CD4-positive, alpha-beta T cell treated with Interleukin-4 for 1 hour (primary cell): ENCODE measurements at places on chromosomes 1 and 21.

- DNase-seq, result no peak
Measured at GRCh38 chr1:159959451-159959850, 5.4 kb upstream of the SLAMF9 start.

- DNase-seq, result no peak
Measured at GRCh38 chr1:217856342-217857034, 225.3 kb downstream of the SPATA17 start.

- DNase-seq, result no peak
Measured at GRCh38 chr1:109944541-109944940, 33.9 kb downstream of the CSF1 start.

DNA sequence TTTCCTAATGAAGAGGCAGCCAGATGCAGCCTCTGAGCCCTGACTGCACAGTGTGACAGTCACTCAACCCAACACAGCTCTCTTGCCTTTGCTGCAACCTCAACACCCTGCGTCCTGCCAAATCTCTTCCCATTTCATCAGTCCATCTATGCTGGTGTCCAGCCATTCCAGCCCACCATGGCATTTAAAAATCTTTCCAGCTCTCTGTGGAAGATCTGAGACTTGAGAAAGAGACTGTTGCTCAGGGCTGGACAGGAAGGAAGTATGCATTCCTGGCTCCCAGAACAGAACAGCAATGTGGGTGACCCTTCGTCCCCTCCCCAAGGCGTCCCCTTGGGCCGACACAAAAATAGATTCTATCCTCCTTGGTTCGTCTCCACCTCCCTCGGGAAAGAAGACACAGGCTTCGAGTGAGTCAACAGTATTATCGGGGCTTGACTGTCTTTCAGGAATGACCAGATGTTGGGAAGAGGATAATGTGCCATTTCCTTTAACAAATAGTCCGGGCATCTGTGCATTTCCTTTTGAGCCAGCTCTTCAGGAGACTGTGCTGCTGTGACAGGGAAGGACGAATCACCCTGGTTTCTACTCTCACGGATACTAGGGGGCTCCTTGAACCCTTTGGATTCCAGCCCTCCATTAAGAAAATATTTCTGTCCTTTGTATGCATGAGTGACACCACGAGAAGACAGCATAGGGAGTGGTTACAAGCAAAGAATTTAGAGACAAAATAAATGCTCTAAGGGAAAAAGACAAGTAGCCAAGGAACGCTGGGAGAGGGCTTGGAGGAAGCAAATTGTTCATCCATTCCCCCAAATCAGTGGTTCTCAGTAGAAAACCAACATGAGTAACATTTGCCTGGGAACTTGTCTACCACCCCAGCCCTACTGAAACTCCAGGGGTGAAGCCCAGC, 111.4 kb upstream of the CDC42BPA start:
- DNase-seq, result no peak

GRCh38 chr1:151612501-151613281, 841 bp downstream of the SNX27 start:
- DNase-seq, result peak; percentile 11

GRCh38 chr1:28775121-28775942, 36.6 kb upstream of the OPRD1 start:
- peak; percentile 79 for DNase-seq

DNA sequence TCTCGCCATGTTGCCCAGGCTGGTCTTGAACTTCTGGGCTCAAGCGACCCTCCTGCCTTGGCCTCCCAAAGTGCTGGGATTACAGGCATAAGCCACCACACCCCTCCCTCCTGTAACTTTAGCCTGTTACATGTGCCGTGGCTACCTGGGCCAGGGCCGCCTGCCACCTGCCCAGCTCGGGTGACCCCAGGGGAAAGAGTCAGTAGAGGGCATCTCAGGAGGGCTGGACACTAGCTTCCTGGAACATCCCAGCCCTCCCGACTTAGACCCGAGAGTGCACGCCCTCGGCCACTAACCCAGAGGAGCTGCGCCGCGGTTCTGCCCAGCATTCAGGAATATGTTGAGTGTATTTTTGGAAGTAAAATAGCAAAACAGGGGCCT, 40.4 kb upstream of the TMEM52 start:
- DNase-seq, result no peak

DNA sequence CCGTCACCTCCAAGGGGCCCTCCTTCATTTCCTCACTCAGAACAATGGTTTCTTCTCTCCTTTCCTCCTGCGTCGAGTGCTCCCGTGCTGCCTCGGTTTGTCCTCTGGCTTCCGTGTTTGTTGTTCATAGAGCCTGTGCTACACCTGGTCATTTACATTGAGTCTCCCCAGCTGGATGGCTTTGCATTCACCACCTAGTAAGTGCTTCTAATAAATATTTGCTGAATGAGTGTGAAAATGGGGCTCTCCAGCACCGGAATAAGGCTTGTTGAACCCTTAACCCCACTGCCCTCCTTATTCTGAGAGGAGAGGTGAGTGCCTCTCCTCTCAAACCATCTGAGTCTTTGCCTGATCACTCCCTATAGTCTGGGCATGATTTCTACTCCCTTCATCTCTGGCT, 104.9 kb downstream of the CNIH3 start:
- DNase-seq, result no peak

DNA sequence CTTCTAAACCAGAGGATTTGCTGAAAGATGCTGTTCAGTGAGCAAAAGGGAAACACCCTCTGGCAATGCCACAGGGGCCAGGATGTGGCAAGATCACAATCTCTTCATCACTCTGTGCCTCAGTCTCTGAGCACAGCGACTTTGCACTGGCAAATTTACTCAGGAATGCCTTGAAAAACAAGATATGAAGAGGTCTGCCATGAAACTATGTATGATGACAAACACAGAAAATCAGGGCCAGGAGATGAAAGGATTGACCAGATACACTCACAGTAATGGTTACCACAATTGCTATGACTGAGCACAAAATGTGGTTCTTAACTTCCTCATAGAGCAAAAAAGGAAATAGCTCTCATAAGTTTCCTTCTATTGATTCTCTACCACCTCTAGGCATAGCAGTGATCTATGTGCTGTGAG, 5.8 kb downstream of the TTC13 start:
- peak; percentile 64 for DNase-seq

- DNase-seq, result no peak
Measured at GRCh38 chr1:165915480-165915879, 88.1 kb downstream of the UCK2 start.

GRCh38 chr1:94332516-94332915, 85.7 kb upstream of the ABCD3 start:
- no peak for DNase-seq

- DNase-seq, result no peak
Measured at GRCh38 chr1:44242746-44243145, 29.5 kb downstream of the DMAP1 start.

GRCh38 chr1:91201694-91202093, 179.9 kb upstream of the ZNF644 start:
- no peak for DNase-seq

DNA sequence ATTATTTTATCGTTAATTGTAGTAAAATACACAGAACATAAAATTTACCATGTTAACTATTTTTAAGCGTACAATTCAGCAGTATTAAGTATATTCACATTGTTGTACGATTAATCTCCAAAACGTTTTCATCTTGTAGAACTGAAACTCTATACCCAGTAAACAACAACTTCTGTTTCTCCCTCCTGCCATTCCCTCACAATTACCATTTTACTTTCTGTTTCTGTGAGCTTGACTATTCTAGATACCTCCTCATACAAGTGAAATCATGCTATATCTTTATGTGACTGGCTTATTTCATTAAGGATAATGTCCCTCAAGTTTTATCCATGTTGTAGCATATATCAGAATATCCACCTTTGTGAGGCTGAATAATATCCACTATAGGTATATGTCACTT, 156.8 kb downstream of the ST6GALNAC3 start:
- DNase-seq, result no peak

GRCh38 chr1:21860971-21861370, 48.9 kb downstream of the LDLRAD2 start:
- no peak for DNase-seq

DNA sequence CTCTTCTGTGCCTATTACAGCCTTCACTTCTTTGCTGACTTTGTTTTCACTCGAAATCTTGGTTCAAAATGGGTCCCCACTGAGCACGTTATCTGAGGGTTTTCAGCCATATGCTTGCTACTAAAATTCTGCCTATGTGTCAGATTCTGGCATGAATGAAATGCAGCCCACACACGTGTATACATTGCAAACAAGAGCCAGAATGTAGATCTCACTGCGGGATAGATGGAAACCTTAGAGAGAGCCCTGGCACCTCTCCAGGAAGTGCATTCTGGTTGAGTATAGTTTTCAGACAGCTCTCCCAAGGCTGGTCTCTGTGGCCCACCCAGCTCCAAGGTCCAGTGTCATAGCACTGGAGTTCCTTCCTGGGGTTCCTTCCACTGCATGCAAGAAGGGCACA, 234.7 kb upstream of the GJB5 start:
- DNase-seq, result no peak

DNA sequence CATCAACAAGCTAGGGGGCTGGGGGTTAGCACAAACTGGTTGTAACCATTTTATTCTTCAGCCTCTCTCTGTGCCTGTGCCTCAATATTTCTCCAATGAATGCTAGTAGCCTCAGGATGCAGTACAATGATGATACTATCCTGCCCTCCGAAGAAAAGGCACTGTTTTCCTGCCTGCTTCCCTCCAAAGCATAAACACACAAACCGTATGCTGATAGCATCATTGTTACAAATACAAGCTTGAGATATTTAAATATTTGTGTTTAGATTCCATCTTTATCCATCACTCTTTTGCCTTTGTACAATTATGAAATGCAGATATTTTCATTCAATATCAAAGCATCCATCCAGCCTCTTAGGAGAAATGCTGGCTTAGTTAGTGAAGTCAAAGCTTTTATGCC, 404.8 kb downstream of the DUSP10 start:
- DNase-seq, result no peak

GRCh38 chr1:44842862-44843655, at the start of gene PTCH2:
TSS of gene PTCH2 (minus strand) at chr1:44843253. CDS start at chr1:44842932, 321 bp downstream.
- peak; percentile 22 for DNase-seq

DNA sequence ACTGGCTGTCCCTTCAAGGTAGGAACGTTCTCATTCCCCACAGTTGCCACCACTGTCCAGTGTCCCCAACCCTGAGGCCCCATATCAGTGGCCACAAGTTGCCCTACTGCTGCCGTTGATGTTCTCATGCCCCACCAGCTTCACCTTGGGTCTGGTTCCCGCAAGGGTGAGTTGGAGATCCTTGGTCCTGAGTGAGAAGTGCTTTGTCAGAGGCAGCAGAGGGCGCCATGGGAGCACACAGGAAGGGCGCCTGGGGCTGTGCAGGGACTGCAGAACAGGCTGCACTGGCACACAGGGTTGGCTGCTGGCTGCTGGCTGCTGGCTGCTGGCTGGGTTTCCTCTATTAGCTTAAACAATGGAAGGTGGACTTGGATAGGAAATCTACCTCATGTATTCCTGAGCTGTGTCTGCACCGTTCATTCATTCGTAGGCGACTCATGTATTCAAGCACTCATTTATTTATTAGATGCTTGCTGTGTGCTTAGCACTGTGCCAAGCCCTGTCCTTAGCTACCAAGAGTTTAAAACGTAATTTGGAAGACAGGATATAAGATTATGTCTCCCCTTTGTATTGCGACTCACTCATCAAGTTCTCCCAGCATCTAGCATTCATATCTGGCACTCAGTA, 2.1 kb upstream of the S100A9 start:
- DNase-seq, result peak; percentile 66

- DNase-seq, result no peak
Measured at GRCh38 chr1:8653878-8654277, 163.6 kb downstream of the RERE start.

GRCh38 chr1:160540859-160541233, 17.8 kb upstream of the SLAMF6 start:
- DNase-seq, result no peak

DNA sequence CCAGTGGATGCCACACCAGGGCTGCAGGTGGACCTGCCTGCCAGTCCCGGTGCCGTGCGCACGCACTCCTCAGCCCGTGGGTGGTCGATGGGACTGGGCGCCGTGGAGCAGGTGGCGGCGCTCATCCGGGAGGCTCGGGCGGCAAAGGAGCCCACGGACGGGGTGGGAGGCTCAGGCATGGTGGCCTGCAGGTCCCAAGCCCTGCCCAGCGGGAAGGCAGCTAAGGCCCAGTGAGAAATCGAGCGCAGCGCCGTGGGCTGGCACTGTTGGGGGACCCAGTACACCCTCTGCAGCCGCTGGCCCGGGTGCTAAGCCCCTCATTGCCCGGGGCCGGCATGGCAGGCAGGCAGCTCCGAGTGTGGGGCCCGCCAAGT, 1171.8 kb upstream of the B3GALT2 start:
- no peak for DNase-seq

- DNase-seq, result no peak
Measured at GRCh38 chr21:24208562-24209260, 1398.6 kb downstream of the MRPL39 start.

GRCh38 chr1:8472668-8473067, 154.8 kb downstream of the SLC45A1 start:
- peak; percentile 39 for DNase-seq

- DNase-seq, result no peak
Measured at GRCh38 chr1:24362982-24363614, 43.9 kb downstream of the GRHL3 start.

DNA sequence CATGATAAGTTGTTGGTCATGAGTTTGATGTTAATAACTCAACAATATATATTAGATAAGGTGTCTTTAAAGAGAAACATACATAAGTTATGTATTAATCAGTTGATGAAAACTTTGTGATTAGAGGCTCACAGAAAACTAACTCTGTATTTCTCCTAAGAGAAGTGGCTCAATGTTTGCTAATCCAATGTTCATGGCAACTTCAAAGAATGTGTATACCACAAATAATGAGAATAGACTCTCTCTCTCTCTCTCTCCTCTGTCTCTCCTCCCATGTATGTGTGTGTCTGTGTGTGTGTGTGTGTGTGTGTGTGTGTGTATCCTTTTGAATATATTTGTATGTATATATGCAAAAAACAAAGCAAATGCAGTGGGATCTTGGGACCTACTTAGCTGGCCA, 1304.9 kb downstream of the MRPL39 start:
- DNase-seq, result no peak

DNA sequence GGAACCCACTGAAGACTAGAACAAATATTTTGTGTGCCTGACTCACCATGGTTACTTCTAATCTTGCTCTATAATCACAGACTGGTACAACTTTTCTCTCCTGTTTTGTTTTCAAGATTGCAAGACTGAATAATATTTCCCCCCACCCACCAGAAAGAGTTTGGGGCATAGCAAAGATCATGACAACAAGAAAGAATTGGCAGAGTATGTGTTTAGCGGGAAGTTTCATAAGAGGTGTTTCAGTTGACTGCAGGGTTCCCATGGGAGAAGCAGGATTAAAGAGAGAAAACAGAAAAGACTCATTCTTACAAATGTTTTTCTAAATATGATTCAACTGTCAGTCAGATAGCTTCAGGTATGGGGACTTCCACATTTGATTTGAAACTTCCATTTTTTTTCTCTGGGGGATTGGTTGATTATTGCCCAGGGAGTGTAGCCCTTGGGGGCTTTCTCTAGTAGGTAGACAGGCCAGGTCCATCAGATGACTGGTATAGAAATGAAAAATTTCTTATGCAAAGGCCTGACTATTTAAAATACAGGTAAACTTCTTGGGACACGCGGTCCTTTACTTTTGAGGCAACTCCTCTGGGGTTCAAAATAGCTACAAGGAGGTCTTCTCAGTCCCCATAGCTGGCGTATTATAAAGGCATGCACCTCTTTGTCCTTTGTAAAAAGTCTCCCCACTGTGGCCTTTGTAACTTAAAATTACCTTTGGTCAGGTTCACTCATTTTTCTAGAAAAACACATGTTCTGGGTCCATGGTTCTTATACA, 13.9 kb downstream of the OR14I1 start:
- no peak for DNase-seq
